CD4-positive, alpha-beta T cell treated with Interleukin-6 for 4 hours (primary cell): ENCODE measurements at places on chromosomes 5 and 9.

DNA sequence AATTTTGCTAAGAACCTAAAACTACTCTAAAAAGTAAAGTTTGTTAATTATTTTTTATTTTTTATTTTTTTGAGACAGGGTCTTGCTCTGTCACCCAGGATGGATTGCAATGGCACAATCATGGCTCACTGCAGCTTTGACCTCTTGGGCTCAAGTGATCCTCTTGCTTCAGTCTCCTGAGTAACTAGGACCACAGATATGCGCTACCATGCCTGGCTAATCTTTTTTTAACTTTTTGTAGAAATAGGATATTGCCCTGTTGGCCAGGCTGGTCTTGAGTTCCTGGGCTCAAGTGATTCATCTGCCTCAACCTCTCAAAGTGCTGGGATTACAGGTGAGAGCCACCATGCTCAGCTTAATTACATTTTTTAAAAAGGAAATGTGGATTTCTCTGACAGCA, 45.8 kb downstream of the PDE6A start:
- DNase-seq = no peak

DNA sequence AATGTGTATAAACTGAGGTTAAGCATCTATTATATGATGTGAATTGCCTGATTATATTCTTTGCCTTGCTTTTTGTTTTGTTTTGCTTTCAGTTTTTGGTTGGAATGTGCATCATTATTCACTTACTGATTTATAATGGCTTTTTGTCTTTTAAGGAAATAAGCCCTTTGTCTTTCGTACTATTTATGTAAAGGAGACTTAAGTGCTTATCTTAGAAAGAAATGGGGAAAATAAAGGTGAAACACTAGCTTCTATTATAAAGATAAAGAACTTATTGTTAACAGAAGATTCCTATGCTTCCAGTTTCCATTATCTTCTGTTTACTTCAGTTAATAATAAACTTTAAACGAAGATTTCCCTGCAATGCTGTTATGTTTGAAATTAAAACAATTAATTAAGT, 23.3 kb downstream of the COX7C start:
- no peak for DNase-seq

DNA sequence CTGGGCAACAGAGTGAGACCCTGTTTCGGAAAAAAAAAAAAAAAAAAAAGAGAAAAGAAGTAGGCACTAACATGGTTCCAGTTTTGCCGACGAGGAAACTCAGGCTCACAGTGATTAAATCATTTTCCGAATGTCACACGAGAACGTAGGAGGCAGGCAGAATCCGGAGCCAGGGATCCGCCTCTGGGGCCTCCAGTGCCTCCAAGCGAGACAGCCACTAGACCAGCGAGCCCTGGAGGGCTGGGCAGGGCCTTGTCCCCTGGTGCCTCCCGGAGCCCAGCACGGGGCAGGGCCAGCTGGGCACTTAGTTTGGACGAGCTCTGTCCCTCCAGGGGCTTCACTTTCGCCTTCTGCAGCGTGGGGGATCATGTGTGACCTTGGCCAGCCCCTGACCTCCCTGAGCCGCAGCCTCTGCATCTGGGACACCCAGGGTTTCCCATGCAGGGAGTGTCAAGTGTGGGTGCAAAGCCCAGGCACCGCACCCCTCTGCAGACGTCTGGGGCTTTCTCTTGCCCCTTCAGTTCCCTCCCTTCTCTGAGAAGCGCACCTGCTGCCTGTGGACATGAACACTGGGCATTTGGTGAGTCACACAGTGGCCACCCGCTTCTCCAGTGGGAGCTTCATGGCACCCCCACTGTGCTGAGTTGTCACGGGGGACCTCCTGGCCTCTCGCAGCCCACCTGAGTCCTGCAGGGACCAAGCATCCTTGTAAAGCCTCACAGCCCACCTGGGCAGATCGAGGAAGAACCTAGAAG, 80.3 kb downstream of the RXRA start:
- no peak for DNase-seq

DNA sequence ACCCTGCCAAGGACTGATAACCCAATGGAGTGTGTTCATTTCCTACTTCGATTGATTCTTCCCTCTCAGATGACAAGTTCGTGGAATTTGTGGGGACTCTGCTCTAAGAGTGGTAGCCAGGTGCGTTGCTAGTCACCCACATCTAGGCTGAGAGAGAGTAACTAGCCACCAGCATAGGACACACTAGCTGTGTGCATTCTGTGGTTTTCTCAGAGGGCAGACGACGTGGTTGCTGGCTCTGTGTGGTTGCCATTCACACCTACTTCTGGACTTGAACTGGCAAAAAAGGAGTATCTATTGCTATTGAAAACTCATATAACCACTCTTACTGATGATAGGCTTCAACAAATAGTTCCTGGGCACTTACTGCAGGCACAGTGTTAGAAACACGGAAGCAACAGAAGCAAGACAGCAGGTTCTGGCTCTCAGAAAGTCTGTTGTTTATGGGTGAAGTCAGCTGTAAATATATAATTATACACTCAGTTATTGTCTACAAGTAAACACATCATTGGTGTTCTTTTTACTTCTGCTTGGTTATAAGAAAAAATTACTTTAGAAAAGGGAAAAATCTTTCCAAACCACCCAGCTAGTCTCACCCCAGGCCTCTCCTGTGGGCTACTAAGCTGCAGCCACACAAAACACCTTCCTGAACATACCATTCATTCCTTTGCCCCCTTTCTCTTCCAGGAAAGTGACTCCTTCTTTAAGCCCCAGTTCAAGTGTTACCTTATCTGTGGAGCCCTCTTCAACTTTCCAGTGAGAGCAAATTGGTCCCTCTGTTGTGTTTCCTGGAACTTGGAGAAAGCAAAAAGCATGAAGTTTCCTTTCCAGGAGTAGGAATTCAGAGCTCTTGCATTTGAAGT, 151.1 kb upstream of the HAPLN1 start:
- no peak for DNase-seq

- DNase-seq = no peak
These were observed 21.6 kb upstream of the PIP5K1B start for GRCh38 chr9:68683433-68683832.
